ENCODE measurements at places on chromosomes 7 and 10.

GRCh38 chr7:4247106-4247876, 434.8 kb upstream of the FOXK1 start:
- no peak for DNase-seq

DNA sequence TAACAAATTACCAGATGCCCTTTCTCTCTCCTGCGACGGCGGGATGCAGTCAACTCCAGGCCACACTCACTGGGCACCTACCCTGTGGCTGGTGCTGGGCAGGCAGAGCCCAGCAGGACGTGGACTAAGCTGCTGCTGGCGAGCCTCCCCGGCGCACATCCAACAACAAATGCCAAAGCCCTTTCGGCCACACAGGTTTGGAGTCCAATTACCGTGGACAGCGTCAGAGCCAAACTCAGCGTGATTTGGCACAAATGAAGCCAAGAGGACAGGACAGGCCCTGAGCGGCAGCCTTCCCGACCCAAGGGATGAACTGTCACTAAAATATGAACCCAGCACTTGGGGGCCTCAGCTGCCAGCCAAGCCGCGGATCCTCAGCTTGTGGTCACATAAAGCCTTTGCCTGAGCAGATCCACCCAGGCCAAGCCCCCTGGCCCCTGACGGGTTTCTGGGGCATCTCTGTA, 28.4 kb downstream of the DAGLB start:
- no peak for DNase-seq

DNA sequence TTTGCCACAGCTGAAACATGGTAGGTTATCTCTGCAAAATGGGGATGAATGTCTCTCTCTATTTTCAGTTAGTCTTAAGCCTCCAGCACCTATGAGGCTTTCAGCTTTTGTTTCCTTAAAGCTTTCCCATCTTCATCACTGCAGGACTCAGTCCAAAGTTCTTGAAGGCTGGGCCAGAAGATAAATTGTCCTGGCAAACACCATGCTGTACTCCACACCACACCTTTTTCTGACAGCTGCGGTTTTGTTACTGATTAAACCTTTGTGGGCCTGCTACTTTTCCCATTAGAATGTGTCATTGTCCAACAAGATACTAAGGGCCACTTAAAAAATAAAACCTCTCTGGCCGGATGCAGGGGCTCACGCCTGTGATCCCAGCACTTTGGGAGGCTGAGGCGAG, 87.2 kb upstream of the A1CF start:
- DNase-seq = no peak

- no peak for DNase-seq
Measured at GRCh38 chr7:153943457-153943856, 108.7 kb upstream of the DPP6 start.

- peak; percentile 22 for DNase-seq
Measured at GRCh38 chr10:1003884-1004670, 15.8 kb downstream of the GTPBP4 start.

DNA sequence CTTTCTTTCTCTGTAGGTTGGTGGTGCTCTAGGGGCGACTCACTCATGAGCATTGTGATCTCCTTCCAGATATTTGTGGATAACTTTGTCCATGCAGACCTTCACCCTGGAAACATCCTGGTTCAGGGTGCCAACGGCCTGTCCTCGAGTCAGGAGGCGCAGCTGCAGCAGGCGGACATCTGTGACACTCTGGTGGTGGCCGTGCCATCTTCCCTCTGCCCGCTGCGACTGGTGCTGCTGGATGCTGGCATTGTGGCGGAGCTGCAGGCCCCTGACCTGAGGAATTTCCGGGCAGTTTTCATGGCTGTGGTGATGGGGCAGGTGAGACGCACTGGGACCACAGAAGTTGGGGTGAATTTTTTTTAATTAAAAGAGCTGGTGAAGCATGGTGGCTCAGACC, 9.6 kb upstream of the NDUFB2 start:
- no peak for DNase-seq

DNA sequence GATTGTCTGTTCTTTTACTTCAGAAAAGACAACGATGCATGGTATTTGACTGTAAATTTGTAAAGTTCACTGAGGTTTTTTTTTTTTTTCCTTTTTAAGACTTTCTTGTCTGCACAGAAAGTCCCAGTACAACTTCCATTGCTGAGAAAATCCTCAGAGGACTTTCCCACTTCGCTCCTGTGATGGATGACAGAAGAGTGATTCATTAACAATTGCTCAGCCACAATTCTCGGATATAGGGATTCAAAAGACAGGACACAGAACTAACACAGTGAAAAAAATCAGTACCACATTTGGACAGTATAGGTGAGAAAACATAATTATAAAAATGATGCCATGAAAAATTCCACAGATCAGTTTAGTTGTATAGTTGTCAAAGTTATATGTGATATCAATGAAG, 48.0 kb downstream of the SEC23IP start:
- no peak for DNase-seq
